HL-60 (cell line): ENCODE measurements at places on chromosomes 4 and X.

- DNase-seq = no peak
Observed at GRCh38 chr4:180634306-180634705, 1608.9 kb upstream of the TENM3 start.

DNA sequence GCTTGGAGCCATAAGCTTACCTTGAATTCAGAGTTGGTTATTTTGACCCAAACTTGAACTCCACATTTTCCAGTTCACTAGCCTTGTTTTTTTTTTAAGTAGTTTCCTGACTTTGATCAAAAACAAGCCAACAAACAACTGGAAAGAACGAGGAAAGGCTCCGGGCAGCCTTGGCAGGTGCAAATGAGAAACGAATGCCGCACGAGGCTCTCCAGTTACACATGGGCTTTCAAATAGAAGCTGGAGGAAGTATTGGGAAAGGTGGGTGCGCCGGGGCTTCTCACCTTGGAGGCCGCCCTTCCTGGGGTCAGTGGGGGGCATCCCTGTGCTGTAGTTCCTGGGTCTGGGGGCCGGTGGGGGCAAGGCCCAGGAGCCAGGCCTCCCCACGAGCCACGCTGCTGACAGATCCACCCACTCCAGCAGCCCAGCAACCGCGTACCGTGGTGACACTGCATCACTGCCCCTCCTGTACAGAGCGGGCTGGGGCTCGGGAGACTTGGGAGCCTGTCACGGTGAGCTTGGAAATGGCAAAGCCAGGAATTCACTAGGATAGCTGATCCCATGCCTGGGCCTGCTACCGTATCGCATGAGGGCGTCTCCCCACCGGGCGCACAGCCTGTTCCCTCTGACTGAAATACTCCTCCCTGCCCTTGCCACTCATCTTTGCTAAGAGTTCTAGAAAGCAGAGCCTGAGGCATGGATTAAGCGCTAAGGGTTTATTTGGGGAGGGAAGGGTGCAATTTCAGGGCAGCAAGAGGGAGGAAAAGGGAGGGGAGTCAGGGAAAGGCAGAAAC is 50.9 kb upstream of the ADRA2C start:
- DNase-seq = no peak

GRCh38 chr4:81629366-81629765 is 157.7 kb upstream of the RASGEF1B start:
- DNase-seq = peak; percentile 11

- no peak for DNase-seq
Observed at GRCh38 chrX:84363051-84363450, 139.2 kb downstream of the HDX start.

GRCh38 chrX:133530960-133531359 is 115.7 kb upstream of the GPC4 start:
- no peak for DNase-seq

DNA sequence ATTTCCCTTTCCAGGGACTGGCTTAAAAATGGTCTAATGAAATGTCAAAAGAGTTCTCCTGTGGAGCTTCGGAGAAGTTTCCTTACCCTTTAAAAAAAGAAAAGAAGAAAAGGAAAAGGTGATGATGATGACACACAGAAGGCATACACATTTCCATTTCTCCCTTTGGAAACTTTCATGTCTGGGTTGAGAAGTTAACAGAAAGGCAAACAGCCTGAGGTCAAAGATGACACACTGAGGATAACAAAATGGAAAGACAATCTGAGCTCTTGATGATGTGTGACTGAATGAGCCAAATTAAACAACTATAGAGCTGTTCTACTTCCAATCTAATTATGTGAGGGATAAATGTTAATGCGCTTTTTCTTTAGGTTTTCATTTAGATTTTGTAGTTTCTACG is 32.2 kb downstream of the NFXL1 start:
- DNase-seq = no peak

GRCh38 chr4:60019180-60019579 is 1180.9 kb upstream of the ADGRL3 start:
- no peak for DNase-seq

DNA sequence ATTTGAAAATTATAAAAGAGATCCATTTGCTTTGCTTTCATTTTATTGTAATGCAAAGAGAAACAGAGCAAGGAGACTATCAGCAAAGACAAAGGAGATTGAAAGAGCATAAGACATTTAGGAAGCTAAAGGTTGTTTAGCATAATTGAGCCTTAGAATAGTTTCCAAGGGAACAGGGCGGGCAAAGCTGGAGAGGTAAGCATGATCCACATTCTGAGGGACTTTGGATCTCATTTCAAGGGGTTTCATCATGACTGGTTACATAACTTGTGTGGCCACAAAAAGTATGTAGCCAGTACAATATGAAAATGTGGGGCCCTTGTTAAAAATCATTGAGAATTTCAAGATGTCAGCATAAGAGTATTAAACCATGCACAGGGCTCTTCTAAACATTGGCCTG is 406.5 kb downstream of the RPA4 start:
- DNase-seq = peak; percentile 2

- no peak for DNase-seq
Observed at GRCh38 chr4:15320121-15320678, 107.6 kb upstream of the C1QTNF7 start.

DNA sequence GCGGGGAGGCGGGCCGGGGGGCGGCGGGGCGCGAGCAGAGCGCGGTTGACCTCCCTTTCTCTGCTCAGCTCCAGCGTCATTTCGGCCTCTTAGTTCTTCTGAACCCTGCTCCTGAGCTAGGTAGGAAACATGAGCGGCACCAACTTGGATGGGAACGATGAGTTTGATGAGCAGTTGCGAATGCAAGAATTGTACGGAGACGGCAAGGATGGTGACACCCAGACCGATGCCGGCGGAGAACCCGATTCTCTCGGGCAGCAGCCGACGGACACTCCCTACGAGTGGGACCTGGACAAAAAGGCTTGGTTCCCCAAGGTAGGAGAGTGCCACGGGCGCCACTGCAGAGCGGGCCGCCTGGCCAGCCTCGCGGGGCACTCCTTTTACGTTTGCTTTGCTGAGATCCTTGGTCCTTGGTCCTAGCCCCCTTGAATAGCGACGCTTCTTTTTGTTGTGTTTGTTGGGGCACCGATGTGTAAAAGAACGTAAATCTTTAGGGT is at the start of gene HTATSF1:
TSS of gene HTATSF1 (plus strand) at position 37 of the 497 bp plus-strand sequence. CDS start at position 130, 93 bp downstream.
- DNase-seq = peak; percentile 8

DNA sequence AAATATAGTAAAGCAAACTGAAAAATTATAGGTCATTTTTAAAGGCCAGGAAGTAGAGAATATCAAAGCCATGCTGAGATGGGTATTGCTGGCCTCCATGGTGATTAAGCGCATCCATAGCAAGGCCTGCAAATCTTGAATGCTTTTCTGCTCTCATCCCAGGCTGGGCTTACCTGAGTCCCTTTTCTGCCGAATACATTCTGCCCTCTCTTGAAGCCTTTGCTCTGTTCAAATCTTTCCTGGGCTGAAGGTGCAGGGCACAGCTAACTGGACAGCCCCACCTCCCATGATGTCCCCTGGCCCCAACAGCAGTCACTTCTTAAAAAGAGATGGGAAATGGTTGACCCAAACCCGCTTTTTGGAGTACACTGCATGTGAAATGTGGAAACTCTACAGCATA is 10.1 kb upstream of the EIF1AX start:
- no peak for DNase-seq

GRCh38 chr4:101271516-101271915 is 75.8 kb downstream of the PPP3CA start:
- no peak for DNase-seq

DNA sequence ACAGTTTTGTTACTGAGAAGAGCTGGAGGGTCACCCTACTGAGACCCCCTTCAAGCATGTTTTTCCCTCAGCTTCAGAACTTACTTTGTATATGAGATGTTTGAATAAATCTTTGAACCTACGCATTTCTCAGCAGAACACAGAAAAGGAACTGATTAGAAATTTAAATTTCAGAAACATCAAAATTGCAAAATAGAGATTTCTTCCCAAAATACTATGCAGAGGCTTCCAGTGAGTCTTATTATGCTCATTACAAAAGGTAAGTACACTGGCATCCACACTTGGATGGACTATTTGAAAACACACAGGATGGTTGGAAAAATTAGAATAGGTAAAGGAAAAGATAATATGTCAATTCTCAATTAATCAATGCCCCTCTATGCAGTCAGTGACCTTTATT is 91.2 kb downstream of the COX7B2 start:
- no peak for DNase-seq

- DNase-seq = no peak
Observed at GRCh38 chr4:163649557-163650091, 155.1 kb downstream of the TMA16 start.

DNA sequence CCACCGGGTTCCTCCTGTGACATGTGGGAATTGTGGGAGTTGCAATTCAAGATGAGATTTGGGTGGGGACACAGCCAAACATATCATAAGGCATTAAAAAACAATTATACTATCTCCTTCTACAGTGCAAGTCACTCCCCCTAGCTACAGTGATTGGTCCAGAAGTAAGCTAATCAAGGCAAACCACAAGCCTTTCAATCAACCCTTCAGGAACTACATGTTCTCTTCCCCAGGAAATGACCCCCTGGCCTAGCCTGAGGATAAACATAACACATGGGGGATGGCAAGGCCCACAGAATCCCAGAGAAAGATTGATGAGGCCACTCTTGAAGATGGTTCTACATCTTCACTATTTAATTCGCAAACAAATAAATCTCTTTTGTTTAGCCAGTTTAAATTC is 25.2 kb upstream of the FAM241A start:
- DNase-seq = no peak

DNA sequence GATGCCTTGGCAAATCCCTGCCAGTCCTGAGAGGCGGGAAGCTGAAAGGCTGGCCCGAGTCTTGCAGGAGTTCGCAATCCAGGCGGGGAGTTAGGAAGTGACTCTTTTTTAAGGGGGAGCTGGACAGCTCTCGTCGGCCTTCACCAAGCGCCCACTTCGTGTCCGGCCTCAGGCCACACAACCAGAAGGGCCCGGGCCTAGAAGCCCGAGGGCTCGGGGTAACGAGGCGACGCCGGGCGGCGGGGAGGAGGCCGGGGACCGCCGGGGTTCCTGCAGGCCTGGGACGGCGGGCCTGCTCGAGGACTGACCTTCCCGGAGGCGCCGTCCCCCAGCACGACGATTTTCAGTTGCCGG is 395 bp downstream of the RAB28 start:
- peak; percentile 24 for DNase-seq

DNA sequence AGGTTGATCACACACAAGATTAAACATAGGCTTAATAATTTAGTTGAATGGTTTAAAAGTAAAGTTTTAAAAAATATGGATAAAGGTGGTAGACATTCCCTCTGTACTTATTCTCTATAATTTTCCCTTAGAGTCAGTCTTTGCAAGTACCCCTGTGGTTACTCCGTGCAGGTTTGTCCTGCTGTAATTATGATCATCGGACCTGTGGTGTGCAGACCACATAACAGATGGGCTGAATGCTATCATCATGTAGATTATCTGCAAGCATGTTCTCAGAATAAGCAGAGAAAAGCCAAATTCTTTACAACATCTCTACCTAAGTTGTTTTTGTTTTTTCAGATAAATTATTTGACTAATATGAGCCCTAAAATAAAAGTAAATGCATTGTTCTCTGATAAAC is 146.8 kb downstream of the FSTL5 start:
- no peak for DNase-seq

DNA sequence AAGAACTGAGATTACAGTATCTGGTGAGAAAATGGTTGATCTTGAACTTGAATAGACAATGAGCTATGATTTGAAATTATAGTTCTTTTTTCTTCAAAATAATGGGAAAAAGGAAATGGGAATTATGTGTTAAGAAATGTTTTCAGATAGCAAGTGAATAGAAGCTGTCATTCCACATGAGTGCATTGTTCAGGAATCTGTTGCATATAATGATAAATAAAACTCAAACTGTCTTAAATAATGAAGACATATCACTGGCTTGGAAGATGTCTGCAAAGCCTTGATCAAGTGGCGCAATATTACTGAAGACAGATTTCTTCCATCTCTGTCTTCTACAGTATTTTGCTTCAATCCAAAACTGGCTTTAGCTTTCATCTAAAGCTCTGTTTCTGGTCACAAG is 479.3 kb upstream of the ZFP42 start:
- DNase-seq = no peak

- peak; percentile 10 for DNase-seq
Observed at GRCh38 chr4:150209140-150209829, 131.0 kb downstream of the DCLK2 start.
